Stimulated activated CD8-positive, alpha-beta memory T cell treated with anti-CD3 and anti-CD28 coated beads, Interleukin-4, amount 100 ng/mL, for 1 hour (primary cell): ENCODE measurements at places on chromosomes 12 and 14.

- no peak for DNase-seq
These were observed 50.5 kb downstream of the ATF7 start for GRCh38 chr12:53575502-53576249.

- no peak for DNase-seq
These were observed 38.8 kb downstream of the FZD10 start for GRCh38 chr12:130201037-130201436.

DNA sequence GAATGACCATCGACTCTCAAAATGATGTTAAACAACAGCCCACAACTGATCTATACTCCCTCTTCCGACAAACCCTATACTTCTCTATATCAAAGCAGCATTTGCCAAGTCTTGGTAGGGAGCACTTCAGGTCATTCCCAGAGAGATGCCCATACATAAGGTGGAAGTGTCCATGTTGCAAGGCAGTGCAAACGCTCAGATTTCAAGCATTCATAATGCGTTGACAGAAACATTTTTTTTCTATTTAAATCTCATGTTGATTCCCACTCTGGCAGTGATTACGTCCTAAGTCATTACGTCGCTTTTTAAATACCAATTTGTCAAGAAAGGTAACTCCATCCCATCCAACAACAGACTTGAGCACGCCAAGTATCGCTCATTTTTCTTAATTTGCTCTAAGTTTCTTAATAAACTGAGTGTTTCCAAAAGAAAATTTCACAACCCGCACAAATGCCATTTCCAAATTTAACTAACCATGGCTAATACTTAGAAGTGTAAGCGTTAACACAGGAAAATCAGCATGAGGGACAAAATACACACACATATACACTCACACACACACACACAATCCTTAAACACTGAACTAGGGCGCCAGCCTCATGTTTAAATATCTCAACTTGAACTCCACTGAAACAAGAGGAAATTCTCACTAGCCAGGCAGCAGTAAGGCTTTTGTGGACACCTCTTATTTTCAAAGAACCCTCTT lies 1.1 kb downstream of the GXYLT1 start:
- no peak for DNase-seq

DNA sequence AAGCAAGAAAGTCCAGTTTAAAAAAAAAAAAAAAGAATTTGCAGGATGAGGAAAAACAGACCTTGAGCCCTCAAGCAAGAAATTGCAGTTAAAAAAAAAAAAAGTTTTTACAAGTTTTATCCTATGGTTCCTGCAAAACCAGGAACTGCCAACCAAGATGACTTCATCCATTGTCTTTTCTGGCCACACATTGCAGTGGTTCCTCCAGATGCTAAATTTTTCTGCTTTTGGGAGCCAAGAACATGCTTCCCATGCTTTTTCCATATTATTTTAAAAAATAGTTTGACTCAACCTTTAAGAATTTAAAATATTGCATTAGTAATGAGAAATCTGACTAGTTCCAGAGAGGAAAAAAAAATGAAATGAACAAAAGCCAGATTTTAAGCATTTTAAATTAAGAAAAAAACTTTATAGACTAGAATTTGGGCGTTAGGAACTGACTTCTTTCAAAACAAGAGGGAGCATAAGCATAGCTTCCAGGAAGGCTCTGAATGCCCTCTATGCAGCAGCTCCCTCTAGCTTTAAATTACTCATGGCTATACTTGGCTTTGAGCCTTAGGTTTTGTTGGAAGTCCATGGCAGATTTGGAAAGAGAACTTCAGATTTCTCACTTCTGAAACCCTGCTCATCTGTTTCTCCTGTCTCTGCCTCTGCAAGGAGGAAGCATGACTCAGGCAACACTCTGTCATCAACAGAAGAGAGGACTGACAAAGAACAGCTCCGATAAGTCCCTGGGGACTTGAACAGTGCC lies 124.5 kb downstream of the GPR65 start:
- no peak for DNase-seq

- DNase-seq = no peak
These were observed 12.8 kb downstream of the MYL2 start for GRCh38 chr12:110907583-110907982.
